GM23338 (cell line): ENCODE measurements at places on chromosomes 11 and 22. TPM values are rescaled to one million over a fixed set of nuclear protein-coding genes. Genes with fewer than 3 reads are reported as not detected.

Gene MPEG1
- total RNA-seq = not detected in 2 replicates

Gene IGSF22
- not detected in 2 replicates for total RNA-seq

Gene STX3
- 47.9 and 65.5 TPM in 2 replicates for total RNA-seq

Gene OR8H2
- total RNA-seq = not detected in 2 replicates

Gene CALCA
- 1.9 and 2.6 TPM in 2 replicates for total RNA-seq

Gene RELA
- total RNA-seq = 17.0 and 22.8 TPM in 2 replicates
